ENCODE measurements at places on chromosomes 2 and 18. TPM values are rescaled to one million over a fixed set of nuclear protein-coding genes. Genes with fewer than 3 reads are reported as not detected.

The KCNE4 gene
- polyA plus RNA-seq = 3.9 TPM

The IGFBP2 gene
- polyA plus RNA-seq = 149 TPM

The FAP gene
- 58.1 TPM for polyA plus RNA-seq

The CAD gene
- polyA plus RNA-seq = 26.9 TPM

The OXER1 gene
- 7.2 TPM for polyA plus RNA-seq

The ZNF396 gene
- polyA plus RNA-seq = 0.96 TPM

The SLC5A6 gene
- polyA plus RNA-seq = 19.3 TPM

The UCN gene
- 1.9 TPM for polyA plus RNA-seq

The CCL20 gene
- polyA plus RNA-seq = 0.49 TPM

The ANKRD30BL gene
- not detected for polyA plus RNA-seq

The ZNF521 gene
- 43.7 TPM for polyA plus RNA-seq

DNA sequence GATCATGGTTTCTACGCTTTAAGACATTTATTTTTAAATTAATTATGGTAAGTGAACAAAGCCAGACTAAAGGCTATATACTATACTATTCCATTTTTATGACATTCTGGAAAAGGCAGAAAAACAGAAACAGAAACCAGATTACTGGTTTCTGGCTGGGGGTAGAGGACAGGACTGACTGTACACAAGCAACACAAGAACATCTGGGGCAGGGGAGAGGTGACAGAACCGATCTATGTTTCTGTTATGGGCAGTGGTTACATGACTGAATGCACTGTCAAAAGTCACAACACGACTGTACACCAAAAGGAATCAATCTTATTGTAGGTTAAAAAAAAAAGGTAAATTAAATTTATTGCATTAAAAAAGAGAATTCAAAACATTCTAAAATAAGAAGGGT is 64.7 kb downstream of the PTPN2 start:
- no peak for DNase-seq

GRCh38 chr2:241854342-241855244 is 4.1 kb downstream of the PDCD1 start:
- no peak for DNase-seq

DNA sequence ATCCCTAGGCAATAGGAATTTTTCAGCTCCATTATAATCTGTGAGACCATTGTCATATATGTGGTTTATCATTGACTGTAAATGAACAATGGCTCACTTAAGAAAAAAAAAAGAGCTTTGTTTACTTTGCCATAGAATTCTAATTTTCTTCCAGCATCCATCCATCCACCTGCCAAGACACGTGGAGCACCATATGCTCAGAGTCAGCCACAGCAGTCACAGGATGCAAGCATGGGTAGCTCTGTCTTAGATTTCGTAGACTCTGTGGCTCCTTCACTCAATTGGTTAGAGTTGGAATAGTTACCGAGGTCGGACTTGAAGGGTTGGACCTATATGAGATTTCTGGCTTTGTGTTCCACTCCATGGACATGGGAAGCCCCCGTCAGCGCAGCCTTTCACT is 75.6 kb downstream of the COA5 start:
- DNase-seq = no peak

DNA sequence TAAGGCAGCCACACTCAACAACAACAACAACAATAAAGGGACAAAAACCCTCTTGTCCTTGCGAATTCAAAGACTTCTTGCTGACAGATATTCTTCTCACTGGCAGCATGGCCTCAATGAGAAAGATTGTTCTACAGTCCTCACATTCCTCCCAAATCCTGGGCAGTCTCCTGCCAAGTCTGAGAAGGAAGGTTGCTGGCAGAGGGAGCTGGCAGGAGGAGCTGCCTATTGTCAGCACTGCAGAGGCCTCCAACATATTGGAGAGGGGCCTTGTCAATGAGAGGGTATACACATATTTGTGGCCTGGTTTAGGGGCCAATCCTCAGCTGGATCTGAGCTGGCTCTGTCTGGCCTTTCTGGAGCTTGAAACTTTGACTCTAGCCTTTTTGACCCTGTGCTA is 63.5 kb downstream of the LAMA3 start:
- DNase-seq = no peak

DNA sequence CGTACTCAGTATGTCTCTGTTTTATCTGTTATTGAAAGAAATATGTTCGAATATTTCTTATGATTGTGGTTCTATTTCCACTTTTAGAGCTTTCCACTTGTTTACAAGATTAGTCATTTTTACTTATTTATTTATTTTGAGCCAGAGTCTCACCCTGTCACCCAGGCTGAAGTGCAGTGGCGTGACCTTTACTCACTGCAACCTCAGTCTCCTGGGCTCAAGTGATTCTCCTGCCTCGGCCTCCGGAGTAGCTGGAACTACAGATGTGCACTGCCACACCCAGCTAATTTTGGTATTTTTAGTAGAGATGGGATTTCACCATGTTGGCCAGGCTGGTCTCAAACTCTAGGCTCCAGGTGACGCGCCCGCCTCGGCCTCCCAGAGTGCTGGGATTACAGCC is 53.3 kb downstream of the HIBCH start:
- no peak for DNase-seq

GRCh38 chr2:54528311-54528955 is 72.3 kb downstream of the SPTBN1 start:
- no peak for DNase-seq

DNA sequence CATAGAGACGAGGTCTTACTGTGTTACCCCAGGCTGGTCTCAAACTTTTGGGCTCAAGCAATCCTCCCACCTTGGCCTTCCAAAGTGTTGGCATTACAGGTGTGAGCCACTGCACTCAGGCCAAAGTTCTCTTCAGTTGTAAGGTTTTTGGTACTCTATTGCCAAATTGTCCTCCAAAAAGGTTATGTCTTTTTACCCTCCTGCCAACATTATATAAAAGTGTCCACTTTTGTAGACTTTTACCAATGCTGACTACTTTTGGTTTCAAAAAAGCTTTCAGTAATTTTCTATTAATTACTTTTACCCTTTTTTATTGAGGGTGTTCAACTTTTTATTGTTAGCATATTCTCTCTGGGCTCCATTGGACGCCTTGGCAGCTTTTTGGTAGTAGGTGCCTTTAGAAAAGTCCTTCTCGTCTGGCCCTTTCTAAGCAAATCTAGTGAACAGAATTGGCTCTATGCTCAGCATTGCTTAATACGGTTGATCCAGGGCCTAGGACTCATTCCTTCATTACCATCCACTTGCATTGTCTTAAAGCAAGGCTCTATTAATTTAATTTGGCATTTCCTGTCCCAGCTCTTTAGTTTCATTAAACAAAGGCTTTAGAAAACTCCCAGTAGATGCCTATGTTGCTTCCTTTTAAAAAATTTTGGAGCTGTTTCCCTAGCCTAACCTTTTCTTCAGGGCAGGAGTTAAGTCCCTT is 16.7 kb upstream of the IL1A start:
- no peak for DNase-seq

GRCh38 chr18:3679241-3679640 is 229.3 kb downstream of the TGIF1 start:
- DNase-seq = no peak

DNA sequence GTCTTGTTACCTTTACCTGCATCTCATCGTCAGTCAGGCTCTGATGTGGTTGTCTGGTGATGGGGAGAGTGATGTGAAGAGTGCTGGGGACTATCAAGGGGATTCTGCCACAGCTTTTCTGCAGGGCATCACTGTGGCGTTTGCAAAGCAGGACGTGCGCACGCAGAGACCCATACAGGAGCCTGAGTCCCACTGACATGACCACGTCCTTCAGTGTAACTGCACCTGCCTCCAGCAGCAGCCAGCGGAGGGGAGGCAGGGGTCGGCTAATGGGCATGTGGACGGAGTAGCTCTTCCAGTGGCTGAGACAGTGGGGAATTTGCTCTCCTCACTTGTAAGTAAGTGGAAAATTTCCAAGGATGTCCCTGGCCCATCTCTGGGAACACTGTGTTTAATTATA is 6.5 kb downstream of the ALKAL2 start:
- DNase-seq = no peak

GRCh38 chr2:55010149-55010591 is 40.1 kb downstream of the RTN4 start:
- no peak for DNase-seq

GRCh38 chr2:55976681-55977080 is 53.1 kb upstream of the EFEMP1 start:
- DNase-seq = no peak

- DNase-seq = no peak
These were observed 94.2 kb downstream of the CABLES1 start for GRCh38 chr18:23229472-23229871.

DNA sequence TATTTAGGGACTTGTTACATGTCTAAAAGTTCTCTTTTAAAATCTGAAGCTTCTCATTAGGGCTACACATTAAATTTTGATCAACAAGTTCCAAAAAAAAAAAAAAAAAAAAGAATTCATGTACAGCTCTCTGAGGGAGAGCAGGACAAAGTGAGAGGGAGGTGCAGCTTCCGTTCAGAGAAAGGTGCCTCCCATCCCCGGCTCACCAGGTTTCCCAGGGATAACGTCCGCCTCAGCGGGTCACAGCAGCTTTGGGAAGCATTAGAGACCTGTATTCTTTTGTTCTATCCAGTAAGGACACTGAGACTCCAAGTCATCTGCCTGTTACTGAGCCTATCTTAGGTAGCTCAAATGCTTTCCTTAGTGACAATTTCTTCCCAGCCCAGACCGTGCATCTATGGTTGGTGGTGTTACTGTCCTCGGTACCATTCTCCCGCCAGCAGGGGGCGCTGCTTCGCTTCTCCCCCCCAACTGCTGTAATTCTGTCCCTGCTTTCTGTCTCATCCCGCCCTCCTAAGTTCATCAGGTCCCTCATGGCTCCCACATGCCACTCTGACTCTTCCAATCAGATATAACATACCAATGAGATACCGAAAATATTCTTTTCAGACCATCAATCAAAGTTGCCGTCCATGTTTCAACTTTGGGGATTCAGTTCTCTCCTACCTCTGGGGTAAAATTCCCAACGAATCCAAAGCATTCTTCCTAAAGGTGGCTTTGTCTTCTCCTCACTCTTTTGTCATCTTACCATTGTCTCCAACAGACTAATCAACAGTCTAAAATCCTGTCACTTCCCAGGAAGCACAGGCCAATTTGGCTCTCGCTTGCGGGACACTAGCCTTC is 466.5 kb downstream of the METTL4 start:
- DNase-seq = no peak

DNA sequence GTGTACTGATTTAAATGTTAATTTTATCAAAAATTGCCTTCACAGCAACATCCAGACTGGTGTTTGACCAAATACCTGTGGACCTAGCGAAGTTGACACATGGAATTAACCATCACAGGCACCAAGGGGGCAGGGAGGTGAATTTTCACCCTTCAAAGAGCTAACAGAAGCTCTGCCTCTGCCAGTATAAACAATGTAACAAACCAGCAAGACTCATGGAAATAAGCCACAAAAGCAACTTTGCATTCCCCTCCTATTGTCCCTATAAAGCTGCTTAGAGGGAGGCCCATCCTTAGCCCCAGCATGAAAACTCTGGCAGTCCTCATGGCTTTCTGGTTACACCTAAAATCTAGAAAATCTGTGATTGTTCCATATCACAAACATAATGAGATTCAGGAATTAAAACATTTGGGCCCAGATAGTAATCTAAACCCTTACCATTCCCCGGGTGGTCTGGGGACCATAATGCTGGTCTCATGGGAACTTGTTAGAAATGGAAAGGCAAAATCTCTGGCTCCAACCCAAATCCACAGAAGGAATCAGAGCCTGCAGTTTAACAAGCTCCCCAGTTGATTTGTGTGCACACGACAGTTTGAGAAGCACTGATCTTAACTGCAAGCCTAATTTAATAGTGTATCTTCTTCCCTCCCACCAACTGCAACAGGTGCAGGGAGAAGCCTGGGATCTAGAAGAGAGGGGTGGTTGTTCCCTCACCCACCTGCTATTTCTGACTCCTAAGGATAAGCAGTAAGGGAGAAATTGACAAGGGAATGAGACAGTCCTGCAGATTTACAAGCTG is 23.1 kb downstream of the SERPINB11 start:
- DNase-seq = no peak

GRCh38 chr18:60411715-60412114 is 39.1 kb upstream of the MC4R start:
- no peak for DNase-seq

DNA sequence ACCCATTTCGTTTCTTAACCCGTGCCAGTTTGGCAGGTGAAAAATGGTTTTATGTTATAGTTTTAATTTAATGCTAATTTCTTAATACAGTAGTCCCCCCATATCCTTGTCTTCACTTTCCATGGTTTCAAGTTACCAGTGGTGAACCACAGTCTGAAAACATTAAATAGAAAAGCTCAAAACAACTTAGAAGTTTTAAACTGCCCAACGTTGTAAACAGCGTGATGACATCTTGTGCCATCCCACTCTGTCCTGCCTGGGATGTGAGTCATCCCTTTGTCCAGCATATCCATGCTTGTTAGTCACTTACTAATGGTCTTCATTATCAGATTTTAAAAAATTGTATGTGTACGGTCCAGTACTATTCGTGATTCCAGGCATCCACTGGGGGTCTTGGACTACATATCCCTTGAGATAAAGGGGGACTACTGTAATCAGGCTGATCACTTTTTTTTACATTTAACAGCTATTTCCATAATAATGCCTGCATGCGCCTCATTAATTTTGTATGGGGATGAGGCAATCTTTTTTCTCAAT is 31.9 kb downstream of the SLC66A3 start:
- DNase-seq = no peak

GRCh38 chr2:9280224-9280623 is 73.6 kb downstream of the ASAP2 start:
- no peak for DNase-seq

- DNase-seq = peak; percentile 62
These were observed 269.3 kb downstream of the GLI2 start for GRCh38 chr2:121004950-121005349.

DNA sequence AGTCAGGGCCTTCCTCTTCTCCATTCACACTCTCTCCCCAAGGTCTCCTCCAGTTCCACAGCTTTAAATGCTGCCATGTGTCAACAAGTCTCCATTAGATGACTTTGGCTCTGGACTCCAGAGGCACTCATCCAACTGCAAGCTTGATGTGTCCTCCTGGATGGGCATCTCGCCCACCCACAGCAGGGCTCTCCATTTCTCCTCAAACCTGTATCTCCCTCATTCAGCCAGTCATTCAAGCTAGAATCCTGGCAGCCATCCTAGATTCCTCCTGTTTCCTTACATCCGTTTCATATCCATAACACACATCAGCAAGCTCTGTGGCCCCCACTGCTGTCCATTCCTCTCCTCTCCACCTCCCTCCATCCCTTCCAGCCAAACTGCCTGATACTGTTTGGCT is 88.4 kb upstream of the AFF3 start:
- DNase-seq = no peak

GRCh38 chr2:200795028-200795440 is 16.7 kb upstream of the BZW1 start:
- DNase-seq = no peak

- no peak for DNase-seq
These were observed 99.2 kb upstream of the RAB6C start for GRCh38 chr2:129880309-129880708.

GRCh38 chr2:237540823-237541222 is 25.6 kb upstream of the PRLH start:
- DNase-seq = peak; percentile 50

GRCh38 chr2:187986390-187987105 is 305.1 kb upstream of the GULP1 start:
- DNase-seq = no peak

Data from forelimb muscle (tissue), 1 donor.